ENCODE measurements at places on chromosomes 7 and 10.

DNA sequence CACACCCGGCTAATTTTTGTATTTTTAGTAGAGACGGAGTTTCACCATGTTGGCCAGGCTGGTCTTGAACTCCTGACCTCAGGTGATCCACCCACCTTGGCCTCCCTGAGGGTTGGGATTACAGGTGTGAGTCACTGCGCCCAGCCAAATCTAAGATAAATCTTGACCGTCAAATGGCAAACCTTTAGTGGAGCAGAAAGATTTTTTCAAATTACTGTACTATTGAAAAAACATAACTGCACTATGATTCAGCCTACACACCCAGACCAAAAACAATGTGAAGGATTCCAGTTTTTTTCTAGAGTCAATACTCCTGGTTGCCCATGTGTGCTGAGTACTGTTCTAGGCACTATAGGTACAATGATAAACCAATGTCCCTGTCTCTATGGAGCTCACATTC lies 33.9 kb upstream of the SVIL start:
- no peak for DNase-seq

DNA sequence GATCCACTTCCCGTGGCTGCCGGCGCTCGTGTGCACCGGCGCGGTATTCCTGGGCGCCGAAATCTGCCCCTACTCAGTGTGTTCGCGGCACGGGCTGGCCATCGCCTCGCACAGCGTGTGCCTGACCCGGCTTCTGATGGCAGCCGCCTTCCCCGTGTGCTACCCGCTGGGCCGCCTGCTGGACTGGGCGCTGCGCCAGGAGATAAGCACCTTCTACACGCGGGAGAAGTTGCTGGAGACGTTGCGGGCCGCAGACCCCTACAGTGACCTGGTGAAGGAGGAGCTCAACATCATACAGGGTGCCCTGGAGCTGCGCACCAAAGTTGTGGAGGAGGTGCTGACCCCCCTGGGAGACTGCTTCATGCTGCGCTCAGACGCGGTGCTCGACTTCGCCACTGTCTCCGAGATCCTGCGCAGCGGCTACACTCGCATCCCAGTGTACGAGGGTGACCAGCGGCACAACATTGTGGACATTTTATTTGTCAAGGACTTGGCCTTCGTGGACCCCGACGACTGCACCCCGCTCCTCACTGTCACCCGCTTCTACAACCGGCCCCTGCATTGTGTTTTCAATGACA lies 1.3 kb downstream of the CNNM1 start:
- no peak for DNase-seq

DNA sequence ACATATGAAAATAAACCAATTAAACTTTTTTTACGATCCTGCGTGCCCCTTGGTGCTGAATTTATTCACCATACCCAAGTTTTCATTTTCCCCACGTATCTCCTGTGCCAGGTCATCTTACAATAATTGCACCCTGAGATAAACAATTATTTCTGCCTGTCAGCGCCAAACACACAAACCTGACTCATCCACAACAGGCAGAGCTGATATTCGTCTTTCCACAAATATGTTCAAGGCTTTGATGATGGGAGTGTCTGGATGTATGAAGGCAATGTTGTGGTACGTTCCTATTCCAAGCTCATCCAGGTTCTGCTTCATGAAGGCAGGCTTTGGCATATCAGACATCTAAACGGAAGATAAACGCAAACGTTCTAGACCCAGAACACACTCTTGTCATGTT lies 45.8 kb upstream of the RHEB start:
- no peak for DNase-seq

GRCh38 chr10:30738416-30738815 lies 108.9 kb upstream of the LYZL2 start:
- DNase-seq, result no peak

DNA sequence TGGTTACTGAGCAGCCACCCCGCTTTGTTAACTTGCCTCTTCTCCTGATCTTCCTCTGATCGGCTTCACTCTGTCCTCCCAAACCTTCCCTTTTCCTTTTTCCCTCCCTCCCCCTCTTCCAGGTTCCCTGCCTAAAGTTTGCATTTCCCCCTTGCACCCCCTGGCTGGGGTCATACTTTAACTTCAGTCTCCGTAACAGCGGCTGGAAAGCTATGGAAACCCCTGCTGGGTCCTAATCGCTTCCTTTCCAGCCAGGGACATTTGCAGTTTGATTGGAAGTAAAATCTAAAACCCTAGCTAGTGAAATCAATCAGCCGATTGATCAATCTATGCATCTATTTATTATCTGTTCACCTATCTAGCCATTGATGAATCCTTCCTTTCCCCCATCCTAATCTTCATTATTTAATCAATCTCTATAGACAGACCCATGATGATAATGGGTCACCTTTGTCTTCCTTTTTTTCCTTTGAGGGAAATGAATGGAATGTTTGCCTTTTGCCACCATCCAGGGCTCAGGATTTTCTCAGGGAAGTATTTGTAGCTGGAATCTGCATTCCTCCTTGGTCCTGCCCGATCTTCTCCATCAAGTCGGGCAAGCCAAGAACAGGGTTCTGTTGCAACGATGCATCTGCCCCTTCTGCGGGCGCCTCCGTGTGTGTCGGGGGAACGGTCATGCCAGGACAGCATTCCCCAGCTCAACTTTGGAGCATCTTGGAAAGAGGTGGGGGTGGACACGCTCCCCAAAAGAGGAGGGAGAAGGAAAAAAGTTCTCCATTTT lies 8.8 kb downstream of the GATA3 start:
- DNase-seq, result no peak

- no peak for DNase-seq
Measured at GRCh38 chr7:21355406-21355874, 72.4 kb upstream of the SP4 start.

DNA sequence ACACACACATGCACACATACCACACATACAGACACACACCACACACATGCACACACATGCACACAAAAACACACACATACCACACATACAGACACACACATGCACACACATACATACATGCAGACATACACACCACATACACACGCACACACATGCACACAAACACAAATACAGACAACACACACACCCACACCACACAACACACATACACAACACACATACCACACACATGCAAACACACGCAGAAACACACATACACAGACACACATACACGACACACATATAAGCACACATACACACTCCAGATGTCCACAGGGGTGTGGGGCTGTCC lies 60.1 kb upstream of the PPP2R2D start:
- no peak for DNase-seq

GRCh38 chr7:151383638-151384351 lies 26.0 kb downstream of the WDR86 start:
- no peak for DNase-seq

DNA sequence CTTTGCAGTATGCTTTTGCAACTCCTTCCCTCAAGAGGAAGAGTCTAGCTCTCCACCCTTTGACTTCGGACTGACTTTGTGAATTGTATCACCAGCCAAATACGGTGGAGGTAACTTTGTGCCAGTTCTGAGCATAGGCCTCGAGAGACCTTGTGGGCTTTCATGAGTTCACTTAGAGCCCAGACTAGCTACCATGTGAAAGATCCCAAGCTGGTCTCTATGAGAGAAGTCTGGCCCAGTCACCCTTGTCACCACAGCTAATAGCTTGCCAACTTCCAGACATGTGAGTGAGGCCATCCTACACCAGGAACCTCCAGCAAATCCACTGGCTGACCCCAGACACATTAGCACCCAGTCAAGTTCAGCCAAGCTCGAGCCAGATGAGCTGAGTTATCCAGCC lies 72.2 kb upstream of the EXOC4 start:
- no peak for DNase-seq

DNA sequence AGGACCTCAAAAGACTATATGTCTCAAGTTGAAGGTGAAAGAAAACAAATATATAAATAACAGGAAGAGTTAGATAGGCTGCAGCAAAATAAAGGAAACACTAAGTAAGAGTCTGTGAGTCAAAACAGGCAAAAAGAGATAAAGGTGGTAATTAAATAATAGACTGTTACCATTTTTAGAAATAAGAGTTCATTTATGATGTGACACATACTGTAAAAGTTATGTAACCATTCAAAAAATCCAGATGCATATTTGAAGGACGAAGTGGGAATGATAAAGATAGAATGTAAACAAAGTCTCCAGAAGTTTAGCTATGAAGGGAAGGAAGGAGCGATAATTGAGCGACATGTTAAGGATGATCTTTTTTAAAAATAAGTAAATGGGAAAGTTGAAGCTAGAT lies 50.5 kb downstream of the HECTD2 start:
- DNase-seq, result no peak

Measured in NCI-H1436 treated with DMSO at 0.1 percent for 48 hours (cell line).